CD4-positive, alpha-beta T cell treated with Interleukin-15 for 1 hour (primary cell): ENCODE measurements at places on chromosomes 6 and 20.

- no peak for DNase-seq
These were observed 226.8 kb upstream of the PDE10A start for GRCh38 chr6:165889636-165890403.

DNA sequence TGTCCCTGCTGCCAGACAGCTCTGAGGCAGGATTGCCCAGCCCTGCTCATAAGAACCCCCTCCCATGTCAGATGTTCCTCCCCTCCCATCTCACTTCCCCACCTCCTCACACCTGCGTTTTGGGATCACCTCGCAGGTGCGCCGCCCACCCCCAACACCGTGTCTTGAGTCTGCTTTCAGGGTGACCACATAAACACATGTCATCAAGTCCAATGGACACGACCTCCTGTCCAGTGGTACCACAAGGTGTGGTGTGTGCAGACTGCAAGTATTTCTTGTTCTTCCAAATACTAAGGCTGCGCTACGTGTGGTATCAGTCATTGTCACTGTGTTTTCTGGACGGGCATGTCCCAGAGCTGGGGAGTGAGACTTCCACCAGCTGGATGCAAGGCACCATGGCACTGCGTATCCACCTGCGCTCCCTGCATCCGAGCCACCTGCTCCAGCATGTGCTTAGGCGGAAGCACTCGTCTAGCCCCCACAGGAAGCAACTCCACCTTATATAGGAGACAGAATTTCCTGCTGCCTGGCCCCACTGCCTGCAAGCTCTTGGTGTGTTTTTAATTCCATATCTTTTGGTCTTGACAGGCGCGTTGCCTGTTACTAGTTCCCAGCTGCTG, 119.7 kb upstream of the NXT1 start:
- DNase-seq, result no peak

GRCh38 chr6:43789447-43789846, 19.4 kb downstream of the VEGFA start:
- DNase-seq, result no peak

DNA sequence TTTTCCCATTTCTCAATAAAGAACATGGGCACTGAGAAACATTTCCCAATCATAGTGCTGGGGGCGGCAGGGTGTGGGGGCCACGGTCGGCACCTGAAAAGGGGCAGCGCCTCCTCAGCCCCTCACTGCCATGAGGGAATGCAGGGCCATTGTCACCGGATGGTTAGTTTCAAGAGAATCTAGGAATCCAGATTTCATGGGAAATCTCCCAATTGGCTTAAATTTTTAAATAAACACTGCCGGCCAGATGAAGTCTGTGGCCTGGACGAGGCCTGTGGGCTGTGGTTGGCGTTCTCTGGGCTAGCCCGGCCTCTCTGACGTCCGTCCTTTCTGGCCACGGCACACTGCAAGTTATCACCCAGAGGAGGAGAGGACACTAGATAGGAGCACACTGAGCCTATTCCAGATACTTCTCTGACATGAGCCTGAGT, 25.6 kb downstream of the MANBAL start:
- DNase-seq, result no peak

DNA sequence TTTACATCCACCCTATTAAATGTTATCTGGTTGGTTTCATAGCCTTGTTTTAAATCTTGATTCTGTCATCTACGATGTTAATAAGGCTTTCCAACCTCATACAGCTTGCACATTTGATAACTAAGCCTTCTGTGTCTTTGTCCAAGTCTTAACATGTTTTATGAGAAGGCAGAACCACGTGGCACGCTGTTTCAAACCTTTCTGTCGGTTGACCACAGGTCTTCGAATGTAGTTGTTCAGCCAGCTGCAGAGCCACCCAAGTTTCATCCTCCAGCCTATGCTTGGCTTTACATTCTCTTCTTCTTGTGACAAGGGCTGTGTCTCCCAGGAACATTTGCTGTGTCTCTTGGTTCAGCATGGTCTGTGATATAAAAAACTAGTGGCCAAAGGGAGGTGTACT, 15.7 kb upstream of the SGK2 start:
- DNase-seq, result no peak

DNA sequence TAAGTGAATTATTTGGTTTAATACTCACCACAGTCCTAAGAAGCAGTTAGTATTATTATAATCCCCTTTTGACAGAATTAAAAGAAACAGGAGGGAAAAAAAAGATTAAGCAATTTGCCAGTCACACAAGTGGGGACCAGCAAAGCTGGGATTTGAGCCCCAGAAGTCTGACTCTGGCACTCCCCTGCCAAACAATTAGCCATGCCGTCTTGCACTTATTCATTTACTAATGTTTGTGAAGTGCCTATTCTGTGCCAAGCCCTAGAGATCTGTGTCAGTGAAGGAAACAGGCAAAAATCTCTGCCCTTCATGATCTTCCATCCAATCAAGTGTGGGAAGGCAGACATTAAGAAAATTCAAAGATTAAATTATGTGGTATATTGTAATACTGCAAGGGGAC, 126.0 kb upstream of the TOP1 start:
- no peak for DNase-seq

DNA sequence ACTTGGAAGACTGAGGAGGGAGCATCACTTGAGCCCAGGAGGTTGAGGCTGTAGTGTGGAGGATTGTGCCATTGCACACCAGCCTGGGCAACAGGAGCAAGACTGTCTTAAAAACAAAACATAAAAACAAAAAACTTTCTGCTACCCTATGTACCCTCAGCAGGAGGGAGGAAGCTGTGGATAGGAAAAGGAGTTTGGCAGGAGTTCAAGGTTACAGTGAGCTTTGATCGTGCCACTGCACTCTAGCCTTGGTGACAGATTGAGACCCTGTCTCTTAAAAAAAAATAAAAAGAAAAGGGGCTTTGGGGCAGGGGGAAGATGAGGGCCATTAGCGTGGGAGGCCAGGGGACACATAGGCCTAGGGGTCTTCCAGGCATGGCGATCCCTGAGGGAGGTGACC, 135.7 kb downstream of the DHX35 start:
- DNase-seq, result no peak

DNA sequence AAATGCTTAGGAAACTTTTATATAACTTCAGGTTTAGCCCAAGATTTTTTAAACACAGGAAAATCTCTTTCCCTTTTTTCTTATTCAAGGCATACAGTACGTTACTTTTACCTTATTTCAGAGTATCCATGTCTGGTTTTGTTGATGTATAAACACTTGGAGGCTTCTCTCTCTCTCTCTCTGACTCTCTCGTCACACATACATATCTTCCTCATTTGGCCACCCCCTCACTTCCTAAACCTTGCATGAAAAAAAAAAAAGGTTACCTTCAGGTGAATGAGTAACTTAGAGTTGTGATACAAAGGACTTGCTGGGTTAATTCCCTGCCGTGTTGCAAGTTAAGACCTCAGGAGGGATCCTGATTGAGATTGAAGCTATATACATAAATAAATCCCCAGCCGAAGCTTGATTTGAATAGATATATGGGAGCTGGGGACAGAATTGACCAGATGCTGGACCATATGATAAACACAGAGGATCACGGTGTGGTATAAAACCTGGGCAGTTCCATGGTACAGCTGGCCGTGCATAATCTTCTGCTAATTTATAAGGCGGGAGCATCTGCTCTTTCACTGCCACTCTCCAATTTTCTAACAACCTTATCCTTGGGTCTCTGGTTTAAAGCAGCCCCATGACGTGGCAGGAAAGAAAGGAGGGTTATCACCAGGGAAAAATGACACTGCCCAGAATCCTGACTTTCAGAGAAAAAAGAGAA, 55.1 kb upstream of the IL20RA start:
- no peak for DNase-seq

GRCh38 chr6:26044140-26045064, 42.8 kb upstream of the HFE start:
- peak; percentile 47 for DNase-seq
